ENCODE measurements at places on chromosomes 4 and X.

GRCh38 chr4:5379895-5380294, 328.5 kb downstream of the EVC2 start:
- DNase-seq, result no peak

- DNase-seq, result no peak
Observed at GRCh38 chr4:169601016-169601771, 11.2 kb downstream of the NEK1 start.

DNA sequence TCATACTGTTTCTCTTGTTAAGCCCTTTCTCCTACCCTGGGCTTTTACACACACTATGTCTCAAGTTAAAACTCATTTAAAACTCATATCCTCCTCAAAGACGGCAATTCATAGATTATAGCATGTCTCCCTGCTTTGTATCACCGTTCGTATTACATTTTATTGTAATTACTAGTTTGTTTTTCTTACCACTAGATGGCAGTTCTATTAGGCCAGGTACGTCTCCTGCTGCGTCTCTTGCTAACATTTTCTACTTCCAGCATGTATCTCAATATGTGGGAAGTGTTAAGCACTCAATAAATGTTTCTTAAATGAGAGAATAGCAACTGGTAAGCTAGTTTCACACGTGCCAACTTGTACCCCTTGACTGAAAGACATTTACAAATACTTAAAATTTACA, 450.3 kb upstream of the PCDH7 start:
- DNase-seq, result no peak

GRCh38 chr4:75069493-75070074, 136.7 kb downstream of the PARM1 start:
- DNase-seq, result no peak

GRCh38 chrX:106608016-106608415, 3.8 kb upstream of the RADX start:
- DNase-seq, result no peak

DNA sequence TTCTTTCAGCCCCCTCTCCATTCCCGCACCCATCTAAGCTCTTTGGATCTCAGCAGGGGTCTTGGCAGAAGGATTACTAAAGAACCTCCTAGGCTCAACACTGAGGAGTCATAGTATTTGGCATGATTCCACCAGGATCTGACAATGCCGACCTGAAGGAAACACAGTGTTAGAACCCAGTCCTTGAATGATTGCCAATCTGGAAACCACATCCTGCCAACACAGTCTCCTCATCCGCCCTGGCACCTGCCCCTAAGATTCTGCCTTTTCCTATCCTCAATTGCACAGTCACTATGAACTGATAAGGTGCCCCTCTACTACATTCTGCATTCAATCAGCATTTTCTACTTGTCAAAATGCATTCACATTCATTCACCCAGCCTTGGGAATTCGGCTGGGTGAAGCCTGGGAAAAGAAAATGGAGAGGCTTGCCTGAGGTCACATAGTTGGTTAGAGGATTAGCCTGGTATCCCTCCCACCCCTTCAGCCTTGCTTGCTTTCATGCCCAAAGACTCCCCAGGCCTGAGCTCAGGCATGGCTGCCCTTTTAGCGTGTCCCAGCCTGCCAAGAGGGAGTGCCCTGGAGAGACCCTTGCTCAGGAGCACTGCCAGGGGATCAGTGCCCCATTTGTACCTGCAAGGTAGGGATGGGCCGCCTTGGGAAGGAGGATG, 2.2 kb upstream of the CLDN2 start:
- no peak for DNase-seq

GRCh38 chrX:12548341-12548740, 242.9 kb upstream of the PRPS2 start:
- no peak for DNase-seq

GRCh38 chrX:108541286-108541685, 101.6 kb downstream of the COL4A5 start:
- no peak for DNase-seq

DNA sequence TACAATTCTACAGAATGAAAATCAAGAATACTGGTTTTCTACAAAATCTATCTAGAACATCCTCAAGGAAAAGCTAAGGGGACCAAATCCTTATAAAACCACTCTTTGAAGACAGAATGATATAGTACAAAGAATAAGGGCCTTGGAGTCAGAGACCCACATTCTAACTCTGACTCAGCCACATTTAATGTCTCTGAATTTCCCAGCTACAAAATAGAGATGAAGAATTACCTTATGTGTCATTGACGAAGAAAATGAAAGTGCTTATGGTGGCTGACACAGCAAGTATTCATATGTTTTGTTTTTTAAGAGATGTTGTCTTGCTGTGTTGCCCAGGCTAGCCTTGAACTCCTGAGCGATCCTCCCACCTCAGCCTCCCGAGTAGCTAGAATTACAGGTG, 35.9 kb upstream of the CXorf38 start:
- DNase-seq, result no peak

GRCh38 chrX:19846995-19847790, 40.2 kb downstream of the SH3KBP1 start:
- DNase-seq, result no peak

- DNase-seq, result no peak
Observed at GRCh38 chr4:38531141-38531727, 132.8 kb upstream of the KLF3 start.

- no peak for DNase-seq
Observed at GRCh38 chr4:115790812-115791211, 677.4 kb upstream of the NDST4 start.

DNA sequence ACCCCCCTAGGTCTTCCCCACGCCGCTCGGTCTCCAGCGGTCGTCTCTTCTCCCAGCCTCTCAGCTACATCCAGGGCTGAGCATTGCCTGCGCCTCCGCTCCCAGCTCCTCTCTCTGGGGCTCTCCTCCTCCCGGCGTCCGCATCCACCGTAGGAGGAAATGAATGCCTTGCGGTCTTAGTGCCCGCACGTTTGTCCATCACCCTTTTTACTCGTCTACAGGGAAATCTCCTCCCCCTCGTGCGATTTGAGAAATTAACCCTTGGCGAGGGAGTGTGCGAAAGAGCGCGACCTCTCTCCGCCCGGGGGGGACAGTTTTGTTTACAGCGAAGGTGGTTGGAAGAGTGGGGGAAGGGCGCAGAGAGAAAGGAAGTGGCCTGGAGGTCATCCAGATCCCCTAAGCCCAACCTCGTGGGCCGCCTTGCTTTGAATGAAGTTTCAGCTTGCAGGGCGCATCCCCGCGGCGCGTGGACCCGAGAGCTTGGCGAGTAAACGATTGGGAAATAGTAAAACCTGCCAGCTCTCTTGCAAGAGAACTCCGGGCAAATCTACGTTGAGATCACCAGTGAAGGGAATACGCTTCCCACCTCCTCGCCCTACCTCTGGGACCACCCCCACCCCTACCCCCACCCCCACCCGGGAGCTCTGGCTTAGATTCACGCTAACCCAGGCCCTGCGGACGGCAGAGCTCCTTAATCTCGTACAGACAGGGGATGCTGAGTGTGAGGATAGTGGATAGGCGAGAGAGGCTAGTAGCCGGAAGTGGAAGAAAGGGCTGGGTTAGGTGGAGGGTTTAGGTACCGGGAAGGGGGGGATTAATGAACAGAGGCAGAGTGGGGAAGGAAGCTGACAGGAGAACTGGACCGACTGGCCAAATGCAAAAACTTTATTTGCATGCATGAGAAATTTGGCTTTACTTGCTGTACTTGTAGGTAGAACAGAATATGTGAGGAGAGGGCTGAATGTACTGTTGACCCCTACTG, at the start of gene ELOVL6:
Gene ELOVL6, minus strand, starts transcription at position 181 of the 982 bp plus-strand sequence. CDS start 280 bp downstream, outside the sequence.
- peak; percentile 51 for DNase-seq

- no peak for DNase-seq
Observed at GRCh38 chrX:96453139-96453538, 231.5 kb upstream of the DIAPH2 start.

DNA sequence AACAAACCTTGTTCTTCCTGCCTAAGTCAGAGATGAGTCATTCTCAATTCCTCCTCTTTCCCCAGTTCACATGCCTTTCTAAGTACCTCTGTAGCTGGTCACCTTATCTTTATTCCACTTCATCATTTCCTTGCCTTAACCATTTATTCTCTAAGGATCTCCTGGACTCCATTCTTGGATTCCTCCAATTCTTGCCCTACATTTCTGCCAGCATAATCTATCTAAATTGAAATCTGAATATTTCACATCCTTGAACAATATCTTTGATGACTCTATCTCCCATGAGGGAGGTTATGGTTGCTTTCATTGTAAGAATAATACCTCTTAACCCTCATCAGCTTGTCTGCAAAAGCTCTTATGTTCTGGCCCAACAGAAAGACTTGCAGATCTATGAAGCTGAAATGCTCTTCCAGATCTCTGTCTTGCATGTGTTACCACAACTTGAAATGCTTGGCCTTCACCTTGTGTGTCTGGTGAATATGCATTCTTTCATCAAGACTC, 28.6 kb upstream of the PDE5A start:
- no peak for DNase-seq

- no peak for DNase-seq
Observed at GRCh38 chr4:128373628-128374027, 86.0 kb upstream of the PGRMC2 start.

DNA sequence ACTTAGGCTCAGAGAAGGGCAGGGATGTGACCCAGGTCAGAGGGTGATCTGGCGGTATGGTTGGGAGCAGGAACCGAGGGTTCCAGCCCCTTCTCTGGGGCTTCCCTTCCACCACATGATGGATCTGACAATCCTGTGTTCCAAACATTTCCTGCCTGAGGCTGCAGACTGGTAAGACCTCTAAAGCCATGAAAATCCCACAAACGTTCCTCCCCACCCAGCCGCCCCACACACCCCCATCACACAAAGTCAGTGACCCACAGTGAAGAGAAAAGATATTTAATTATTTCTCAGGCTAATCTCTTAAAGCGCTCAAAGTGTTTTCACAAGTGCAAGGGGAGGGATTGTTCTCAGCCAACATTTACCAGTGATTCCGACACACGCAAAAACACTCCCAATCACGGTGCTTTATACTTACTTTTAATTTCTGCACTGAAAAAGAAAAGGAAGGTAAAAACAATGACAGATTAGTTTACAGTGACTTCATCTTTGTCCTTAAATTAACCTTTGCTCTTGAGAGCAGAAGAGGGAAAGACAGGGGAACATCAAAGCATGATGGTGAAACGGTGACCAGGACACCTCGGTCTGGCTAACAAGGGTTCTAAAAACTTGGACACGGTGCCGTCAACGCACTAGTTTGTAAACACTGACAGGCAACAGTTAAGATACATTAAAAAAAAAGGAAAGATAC, 42.4 kb downstream of the WDR1 start:
- DNase-seq, result no peak
